ENCODE measurements at places on chromosomes 7 and 10.

DNA sequence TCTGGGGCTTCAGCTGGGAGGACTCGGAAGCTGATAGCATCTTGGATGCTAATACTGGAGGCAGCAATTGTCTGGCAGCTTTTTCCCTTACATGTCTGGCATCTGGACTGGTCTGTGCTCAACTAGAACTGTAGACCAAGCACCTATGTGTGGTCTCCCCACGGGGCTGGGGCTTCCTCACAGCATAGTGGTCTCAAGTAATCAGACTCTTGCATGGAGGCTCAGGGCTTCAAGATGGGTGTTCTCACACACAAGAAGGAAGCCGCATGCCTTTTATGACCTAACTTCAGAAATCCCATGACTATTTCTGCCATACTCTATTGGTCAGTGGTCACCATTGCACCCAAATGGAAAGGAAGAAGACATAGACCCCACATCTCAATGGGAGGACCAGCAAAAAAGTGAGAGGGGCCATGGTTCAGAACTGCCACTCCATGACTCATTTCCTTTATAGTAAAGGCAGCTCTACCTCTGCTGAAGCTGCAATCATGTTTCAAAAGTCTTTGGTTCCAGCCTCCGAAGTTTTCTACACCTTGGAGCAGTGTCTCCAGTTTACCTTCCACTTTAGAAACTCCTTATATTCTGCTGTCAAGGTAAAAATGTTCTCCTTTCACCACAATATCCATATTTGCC, 14.7 kb downstream of the AOC1 start:
- H3K27ac ChIP-seq, result no peak overlapping the region
- no peak overlapping the region for H3K4me3 ChIP-seq
- no peaks in the 10 kb centered on the region for H3K27me3 ChIP-seq
- no peaks in the 10 kb centered on the region for H3K36me3 ChIP-seq
- H3K4me1 ChIP-seq, result no peaks in the 10 kb centered on the region

- peak overlapping the region; percentile 26 for H3K27ac ChIP-seq
- no peak overlapping the region for H3K4me3 ChIP-seq
- peaks cover 3% of the 10 kb centered on the region for H3K36me3 ChIP-seq
Measured at GRCh38 chr10:95406651-95407280, 116.0 kb upstream of the PDLIM1 start.

GRCh38 chr7:128740996-128741395, 1.8 kb downstream of the CALU start:
- no peaks in the 10 kb centered on the region for H3K27me3 ChIP-seq
- H3K4me3 ChIP-seq, result peak overlapping the region; percentile 97
- peaks cover 68% of the 10 kb centered on the region for H3K4me1 ChIP-seq
- DNase-seq, result no peak
- no peaks in the 10 kb centered on the region for H3K36me3 ChIP-seq
- H3K27ac ChIP-seq, result peak overlapping the region; percentile 88

DNA sequence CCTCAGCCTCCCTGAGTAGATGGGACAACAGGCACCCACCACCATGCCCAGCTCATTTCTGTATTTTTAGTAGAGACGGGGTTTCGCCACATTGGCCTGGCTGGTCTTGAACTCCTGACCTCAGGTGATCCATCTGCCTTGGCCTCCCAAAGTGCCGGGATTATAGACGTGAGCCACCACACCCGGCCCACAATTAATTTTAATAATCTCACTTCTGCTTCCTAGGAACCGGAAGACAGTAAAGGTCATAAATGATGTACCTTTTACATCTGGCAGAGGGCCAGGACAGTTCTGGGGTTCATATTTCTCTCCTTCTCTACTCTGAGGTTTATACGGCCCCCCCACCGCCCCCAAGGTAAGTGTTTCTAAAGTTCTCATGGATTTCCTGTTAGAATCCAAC, 31.2 kb upstream of the AOAH start:
- H3K27ac ChIP-seq, result no peak overlapping the region
- H3K4me1 ChIP-seq, result no peaks in the 10 kb centered on the region
- H3K36me3 ChIP-seq, result no peaks in the 10 kb centered on the region
- no peak for DNase-seq
- H3K27me3 ChIP-seq, result no peaks in the 10 kb centered on the region
- H3K4me3 ChIP-seq, result no peak overlapping the region

DNA sequence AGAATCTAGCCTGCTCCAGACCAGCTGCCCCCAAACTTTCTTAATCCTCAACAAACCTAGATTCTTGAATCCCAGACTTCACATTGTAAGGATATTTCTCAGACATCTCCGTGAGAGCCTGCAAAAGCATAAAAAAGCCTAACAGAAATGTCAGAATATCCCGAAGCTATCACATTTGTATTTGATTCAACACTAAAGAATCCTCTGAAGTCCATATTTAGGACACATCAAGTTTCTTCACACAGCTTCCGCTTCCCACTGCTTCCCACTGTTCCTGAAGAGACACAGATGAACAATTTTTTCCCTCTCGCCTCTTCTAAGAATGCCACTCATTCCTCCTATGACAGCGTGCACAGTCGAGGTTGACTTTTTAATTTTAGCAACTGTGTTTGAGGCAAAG, 396.2 kb upstream of the IGFBP3 start:
- no peaks in the 10 kb centered on the region for H3K36me3 ChIP-seq
- H3K27me3 ChIP-seq, result no peaks in the 10 kb centered on the region
- H3K4me3 ChIP-seq, result no peak overlapping the region
- H3K4me1 ChIP-seq, result no peaks in the 10 kb centered on the region

GRCh38 chr10:13473986-13474385, 54.8 kb downstream of the BEND7 start:
- H3K27ac ChIP-seq, result no peak overlapping the region
- H3K4me3 ChIP-seq, result no peak overlapping the region
- no peak for DNase-seq
- H3K4me1 ChIP-seq, result no peaks in the 10 kb centered on the region
- no peaks in the 10 kb centered on the region for H3K36me3 ChIP-seq

- no peaks in the 10 kb centered on the region for H3K27me3 ChIP-seq
- no peaks in the 10 kb centered on the region for H3K4me1 ChIP-seq
- no peaks in the 10 kb centered on the region for H3K36me3 ChIP-seq
- no peak overlapping the region for H3K27ac ChIP-seq
- DNase-seq, result peak; percentile 37
- H3K4me3 ChIP-seq, result no peak overlapping the region
Measured at GRCh38 chr10:130429809-130430208, 293.6 kb downstream of the GLRX3 start.

DNA sequence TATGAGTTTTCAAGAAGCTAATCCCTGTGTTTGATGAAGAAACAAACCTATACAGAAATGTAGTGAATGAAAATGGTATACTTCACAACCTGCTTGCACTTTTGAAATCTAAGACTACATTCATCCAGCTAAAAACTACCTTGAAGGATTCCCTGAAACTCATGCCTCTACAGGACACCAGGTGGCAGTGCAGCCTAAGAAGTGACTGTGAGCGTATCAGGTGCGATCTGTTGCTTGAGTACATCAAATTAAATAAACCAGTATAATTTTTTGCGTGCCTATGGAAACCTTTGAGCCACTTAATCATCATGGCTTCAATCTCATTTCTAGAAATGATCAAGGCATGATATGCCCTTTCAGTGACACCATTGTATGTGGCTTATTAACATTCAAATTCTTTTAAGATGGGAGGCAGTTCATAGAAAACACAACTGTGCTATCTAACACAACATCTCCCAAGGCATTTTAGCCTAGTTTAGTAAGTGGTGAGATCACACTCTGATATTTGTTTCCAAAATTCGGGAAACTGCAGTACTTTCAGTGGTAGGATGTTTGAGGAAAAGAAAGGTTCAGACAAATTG, 57.4 kb downstream of the PPP1R17 start:
- H3K4me1 ChIP-seq, result no peaks in the 10 kb centered on the region
- H3K4me3 ChIP-seq, result no peak overlapping the region
- no peak overlapping the region for H3K27ac ChIP-seq
- H3K27me3 ChIP-seq, result no peaks in the 10 kb centered on the region
- H3K36me3 ChIP-seq, result no peaks in the 10 kb centered on the region

DNA sequence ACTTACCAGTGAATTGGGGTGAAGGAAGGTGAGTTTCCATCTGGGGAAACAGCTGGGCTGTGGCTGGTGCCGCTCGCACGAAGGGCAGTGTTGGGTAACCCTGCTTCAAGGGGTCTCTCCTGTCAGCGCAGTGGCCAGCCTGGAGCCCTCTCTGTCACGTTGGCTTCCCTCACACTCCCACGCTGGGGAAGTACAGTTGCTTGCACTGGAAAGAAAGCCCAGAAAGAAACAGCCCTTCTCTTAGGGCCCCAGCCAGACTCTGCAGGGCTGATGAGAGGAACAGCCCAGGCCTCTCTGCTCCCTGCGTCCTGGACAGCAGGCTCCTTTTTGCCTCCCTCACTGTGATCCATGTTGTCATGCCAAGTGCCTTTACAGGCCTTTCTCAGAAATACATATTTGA, 40.3 kb upstream of the TRIM8 start:
- H3K27me3 ChIP-seq, result no peaks in the 10 kb centered on the region
- H3K27ac ChIP-seq, result no peak overlapping the region
- no peak overlapping the region for H3K4me3 ChIP-seq
- DNase-seq, result no peak

DNA sequence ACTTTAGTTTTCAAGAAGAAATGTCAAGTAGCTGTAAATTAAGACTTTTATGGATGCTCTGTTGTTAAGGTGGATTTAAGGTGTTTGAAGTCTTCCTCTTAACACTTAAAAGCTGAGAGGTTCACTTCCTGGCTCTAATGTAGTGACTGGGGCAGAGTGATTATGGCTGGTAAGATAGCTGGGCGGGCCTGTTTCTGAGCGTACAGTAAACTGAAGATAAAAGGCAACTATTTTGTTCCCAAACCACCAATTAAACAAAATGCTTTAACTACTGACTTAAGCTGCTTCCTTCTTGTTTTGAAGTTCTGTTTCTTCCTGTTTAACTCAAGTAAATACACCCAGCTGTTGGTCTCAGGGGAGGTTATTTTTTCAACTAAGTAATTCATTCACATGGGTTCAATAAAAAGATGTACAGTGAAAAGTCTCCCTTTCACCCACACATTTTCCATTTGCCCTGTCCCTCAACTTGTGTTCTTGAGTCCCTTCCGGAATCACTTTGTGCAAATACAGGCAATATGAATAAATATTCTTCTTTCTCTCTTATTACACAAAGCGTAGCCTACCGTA, 19.3 kb downstream of the VWA2 start:
- H3K4me1 ChIP-seq, result peaks cover 12% of the 10 kb centered on the region
- no peaks in the 10 kb centered on the region for H3K36me3 ChIP-seq
- no peak for DNase-seq
- H3K27ac ChIP-seq, result no peak overlapping the region
